COLO829 (cell line): ENCODE measurements at places on chromosomes 2 and 18.

DNA sequence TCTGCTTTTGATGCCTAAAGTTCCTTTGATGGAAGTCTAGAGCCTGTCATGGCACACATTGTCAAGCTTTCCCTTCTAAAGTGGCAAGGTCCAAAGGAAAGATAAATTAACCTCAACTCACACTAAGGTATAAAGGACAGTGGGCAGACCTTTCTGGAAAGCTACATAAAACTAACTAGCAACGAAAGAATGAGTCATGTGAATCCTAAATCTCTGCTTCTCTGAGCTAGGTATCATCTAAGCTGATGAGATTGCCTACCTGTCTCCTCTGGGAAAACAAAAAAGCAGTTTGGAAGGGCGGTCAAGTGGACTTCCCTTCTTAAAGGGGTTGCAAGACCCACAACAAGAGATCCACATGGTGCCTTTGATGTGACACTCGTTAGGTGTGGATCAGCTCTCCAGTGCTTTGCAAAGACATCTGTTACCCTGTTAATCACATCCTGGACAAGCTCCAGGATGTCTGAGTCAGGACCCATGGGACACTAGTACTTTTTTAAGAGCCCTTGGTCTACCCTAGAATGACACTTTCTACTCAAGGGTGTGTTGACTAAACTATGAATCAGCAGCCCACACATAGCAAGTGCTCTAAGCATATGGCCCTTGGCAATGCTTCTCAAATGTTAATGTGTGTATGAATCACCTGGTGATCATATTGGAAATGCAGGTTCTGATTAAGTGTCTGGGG, 173.5 kb downstream of the ALK start:
- peak; percentile 90 for DNase-seq

DNA sequence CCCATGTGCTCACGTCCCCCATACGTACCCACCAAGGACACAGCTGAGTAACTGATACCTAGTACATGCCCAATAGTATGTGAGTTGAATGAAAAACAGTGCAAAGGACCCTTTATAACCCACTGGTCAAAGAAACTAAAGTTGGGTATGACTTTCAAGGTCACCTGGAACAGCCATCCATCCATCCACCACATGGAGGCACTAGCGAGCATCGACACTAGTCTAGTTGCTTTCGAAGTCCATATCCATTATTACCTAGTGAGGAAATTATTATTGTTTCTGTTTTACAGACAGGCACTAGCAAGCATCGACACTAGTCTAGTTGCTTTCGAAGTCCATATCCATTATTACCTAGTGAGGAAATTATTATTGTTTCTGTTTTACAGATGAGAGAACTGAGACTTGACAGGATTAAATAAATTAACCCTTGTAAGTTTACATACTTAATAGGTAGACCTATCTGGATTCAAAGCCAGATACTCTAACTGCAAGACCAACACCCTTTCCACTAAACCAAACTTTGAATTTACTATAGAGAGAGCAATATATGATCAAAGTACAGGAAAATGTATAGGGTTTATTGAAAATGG, 233.7 kb downstream of the METTL4 start:
- peak; percentile 2 for DNase-seq

DNA sequence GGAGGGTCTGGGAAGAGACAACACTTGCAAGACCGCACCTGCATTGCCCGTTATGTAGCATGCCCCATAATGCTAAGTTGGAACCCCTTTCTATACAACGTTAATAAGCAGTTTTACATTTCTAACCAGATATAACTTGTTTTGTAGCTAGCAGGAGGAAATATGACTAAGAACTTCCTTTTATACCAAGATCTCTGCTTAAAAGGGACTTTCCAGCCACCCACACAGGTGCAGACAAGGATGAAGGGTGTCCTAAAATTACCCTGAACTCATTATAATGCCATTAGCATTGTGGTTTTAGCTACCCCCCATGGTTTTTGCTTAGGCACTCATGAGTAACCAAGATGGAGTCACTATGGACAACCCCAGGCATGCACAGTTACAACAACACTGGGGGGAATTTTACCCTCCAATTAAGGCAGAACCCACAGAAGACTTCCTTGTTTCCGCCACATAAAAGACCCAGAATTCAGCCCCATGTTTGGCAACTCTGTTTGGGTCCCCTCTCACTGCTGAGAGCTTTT, 362.8 kb downstream of the CBLN2 start:
- DNase-seq = no peak

GRCh38 chr2:108370080-108370479, 7.7 kb upstream of the SULT1C4 start:
- DNase-seq = no peak

GRCh38 chr2:104857262-104858005, 3.5 kb downstream of the POU3F3 start:
- no peak for DNase-seq

GRCh38 chr2:48249631-48250473, 280.1 kb upstream of the STON1 start:
- DNase-seq = no peak

DNA sequence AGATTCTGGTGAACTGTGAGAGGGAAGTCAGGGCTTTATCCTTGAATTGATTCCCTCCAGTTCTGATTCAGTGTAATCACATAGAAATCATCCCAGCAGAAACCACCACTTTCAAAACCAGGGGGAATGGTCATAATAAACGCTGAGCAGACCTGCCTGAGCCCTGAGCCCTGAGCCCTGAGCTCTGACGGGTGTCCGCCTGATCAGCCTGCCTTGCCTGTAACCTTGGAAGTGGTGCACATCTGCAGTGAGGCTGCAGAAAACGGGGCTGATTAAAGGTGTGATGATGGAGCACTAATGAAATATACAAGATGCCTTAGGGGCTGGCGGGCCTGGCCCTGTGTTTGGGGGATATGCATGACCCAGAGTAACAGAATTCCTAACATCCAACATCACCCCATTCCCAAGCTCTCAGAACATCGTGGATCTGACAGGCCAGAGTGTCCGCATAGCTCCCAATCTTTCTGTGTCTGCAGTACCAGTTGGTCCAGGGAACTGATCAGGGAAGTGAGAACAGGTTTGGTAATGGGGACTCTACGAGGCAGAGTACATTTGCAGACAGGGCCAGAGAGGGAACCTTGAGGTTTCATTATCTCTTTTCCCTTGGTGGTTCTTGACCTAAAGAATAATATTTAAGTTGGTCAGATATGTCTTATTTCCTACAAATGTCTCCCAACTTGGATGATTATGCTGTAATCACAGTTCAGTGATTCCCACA, 37.8 kb downstream of the KCTD18 start:
- no peak for DNase-seq

DNA sequence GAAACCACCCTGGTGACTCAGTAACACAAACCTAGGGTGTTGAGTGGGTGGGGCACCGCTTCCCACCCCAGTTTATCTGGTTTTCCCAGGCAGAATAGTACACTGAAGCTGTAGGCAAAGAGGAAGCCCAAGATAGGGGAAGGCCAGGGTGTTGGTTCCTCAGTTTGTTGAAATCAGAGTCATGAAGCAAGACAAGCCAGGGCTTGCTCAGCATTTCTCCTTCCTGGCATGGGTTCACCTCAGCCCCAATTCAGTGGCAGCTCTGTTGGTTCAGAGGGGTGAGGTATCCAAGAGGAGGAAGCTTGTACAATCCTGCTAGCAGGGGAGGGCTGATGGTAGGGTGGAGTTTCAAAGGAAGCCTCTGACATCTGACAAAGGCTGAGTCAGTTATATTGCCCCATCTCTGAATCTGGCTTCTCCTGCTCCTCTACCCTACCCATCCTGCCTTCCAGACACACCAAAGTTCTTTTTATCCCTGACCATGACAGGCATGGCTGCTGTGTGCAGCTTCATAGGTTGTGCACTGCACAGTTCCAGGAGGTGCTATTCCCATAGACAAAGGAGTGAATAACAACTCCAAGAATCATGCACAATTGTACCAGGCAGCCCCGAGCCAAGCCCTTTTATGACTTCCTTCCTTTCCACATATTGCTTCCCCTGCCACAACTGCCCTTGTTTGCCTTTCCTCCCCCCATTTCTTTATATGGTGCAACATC, 24.9 kb upstream of the RAB10 start:
- DNase-seq = no peak
